ENCODE measurements at places on chromosomes 6 and 20.

DNA sequence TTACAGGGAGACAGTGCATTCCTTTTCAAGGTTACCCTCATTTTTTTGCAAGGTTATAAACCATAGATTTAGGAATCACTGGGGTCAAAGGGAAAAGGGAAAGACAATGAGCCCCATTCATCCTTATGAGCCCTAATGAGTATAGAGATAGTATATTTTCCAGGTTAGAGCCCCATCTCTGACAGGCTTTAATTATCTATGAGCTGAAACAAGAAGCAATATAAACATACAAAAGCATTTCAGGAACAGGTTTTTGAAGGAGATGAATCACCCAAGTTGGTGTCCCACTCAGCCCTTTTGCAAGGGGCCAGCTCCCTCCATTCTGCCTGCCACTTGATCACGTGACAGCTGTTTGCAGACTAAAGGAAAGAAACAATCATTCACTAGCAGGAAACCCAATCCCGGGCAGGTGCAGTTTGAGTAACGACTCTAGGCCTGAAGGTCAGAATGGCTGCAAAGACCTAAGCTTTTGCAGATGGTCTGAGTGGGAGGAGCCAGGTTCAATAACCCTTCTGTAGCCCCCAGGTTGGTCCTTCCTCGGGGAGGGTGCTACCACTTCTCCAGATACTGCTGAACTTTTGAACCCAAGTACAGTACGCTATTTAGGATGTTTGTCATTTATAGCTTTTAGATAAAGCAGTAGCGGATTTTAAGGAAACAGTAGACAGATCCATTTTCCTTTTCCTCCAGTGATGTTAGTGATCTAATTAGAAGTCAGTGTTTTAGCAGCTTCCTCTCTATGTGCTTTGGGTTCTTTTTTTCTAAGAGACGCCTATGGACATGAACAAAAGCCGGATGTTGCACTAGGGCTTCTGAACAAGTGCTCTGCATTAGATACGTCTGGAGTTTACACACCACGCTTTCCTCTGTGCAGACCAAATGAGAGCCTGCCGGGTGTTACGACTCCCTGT lies 253.2 kb downstream of the SOX4 start:
- no peak for DNase-seq

- no peak for DNase-seq
Measured at GRCh38 chr6:129211626-129212025, 328.7 kb downstream of the LAMA2 start.

- DNase-seq = no peak
Measured at GRCh38 chr20:10563935-10564492, 109.8 kb downstream of the JAG1 start.

- DNase-seq = no peak
Measured at GRCh38 chr20:34634392-34634791, 42.5 kb downstream of the PIGU start.

DNA sequence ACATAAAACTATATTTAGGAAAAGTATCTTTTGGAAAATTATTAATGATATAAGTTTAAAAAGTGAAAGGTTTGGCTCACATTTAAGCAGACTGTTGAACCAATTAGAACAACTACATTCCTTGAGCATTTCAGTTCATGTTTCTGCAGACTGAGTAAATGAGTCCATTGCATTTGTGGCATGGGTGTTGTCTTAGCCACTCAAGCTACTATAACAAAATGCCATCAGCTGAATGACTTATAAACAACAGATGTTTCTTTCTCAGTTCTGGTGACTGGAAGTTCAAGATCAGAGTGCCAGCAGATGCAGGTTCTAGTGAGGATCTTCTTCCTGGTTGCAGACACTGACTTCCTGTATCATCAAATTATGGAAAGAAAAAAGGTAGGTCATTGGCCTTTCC lies 67.1 kb upstream of the SLC2A12 start:
- DNase-seq = no peak

- no peak for DNase-seq
Measured at GRCh38 chr20:13458860-13459451, 179.8 kb downstream of the TASP1 start.

DNA sequence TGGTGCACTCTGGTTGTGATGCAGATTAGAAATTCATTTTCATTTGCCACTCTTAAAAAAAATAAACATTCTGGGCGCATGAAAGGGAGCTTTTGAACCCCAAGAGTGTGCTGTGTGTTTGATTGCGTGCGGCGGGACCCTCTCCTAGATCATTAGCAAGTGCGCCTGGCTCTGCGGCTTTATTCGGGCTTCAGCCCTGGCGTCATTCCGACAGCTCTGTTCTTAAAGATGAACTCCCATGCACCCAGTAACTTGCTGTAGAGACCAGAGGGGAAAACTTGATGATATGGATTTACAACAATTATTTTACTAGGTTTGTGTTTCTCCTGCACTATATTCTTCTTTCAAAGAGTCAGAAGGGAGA lies 48.9 kb upstream of the ARMC2 start:
- DNase-seq = no peak

DNA sequence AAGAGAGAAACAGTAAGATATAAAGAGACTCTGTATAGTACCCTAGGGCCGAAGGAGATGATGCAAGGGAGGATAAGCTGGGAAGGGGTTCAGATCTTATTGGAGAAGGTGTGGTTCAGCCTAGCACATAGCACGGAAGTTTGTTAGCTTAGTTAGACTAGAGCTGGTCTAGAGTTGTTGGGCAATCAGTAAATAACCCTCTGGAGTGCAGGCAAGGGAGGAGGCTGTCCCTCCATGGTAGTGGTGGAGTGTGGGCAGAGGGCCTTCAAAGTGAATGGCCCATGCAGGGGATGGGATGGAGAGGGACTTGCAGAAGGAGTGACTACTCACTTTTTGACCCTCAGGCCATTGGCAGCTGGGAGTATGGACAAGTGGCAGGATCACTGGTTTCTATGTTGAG lies 20.0 kb downstream of the TULP4 start:
- no peak for DNase-seq

GRCh38 chr6:38555606-38556005 lies 84.1 kb downstream of the BTBD9 start:
- no peak for DNase-seq

DNA sequence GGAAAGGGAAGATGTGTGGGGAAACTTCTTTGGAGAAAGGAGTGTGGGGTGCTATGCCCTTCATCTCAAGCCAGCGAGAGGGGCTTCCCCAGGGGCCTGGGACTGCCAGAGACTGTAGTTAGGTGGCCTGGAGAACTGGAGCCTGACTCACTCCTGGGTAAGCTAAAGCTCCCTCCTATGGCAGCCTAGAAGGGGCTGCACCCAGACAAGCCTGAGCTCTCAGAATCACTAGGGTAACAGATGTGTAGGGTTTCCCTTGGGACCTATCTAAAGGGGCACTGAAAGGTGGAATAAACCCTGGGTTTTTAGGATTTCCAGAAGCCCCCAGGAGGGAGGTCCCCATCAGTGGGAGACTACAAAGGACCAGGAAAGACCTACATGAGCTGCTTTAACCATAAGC lies 1.6 kb upstream of the ARMC2 start:
- DNase-seq = no peak

Measured in activated CD8-positive, alpha-beta memory T cell treated with anti-CD3 and anti-CD28 coated beads for 48 hours (primary cell).